ENCODE measurements at places on chromosomes 2 and 18.

DNA sequence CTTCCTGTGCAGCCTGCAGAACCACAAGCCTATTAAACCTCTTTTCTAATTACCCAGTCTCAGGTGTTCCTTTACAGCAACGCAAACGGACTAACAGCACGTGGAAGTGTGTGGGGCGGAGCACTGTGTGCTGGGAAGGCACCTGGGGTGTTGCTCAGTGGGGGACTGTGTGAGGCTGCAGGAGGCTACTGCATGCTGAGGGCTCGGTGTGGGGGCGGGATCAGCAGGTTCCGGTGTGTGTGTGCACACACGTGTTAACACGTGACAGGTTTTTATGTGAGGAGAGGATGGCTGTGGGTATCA lies 58.9 kb downstream of the ANKMY1 start:
- no peak for DNase-seq

DNA sequence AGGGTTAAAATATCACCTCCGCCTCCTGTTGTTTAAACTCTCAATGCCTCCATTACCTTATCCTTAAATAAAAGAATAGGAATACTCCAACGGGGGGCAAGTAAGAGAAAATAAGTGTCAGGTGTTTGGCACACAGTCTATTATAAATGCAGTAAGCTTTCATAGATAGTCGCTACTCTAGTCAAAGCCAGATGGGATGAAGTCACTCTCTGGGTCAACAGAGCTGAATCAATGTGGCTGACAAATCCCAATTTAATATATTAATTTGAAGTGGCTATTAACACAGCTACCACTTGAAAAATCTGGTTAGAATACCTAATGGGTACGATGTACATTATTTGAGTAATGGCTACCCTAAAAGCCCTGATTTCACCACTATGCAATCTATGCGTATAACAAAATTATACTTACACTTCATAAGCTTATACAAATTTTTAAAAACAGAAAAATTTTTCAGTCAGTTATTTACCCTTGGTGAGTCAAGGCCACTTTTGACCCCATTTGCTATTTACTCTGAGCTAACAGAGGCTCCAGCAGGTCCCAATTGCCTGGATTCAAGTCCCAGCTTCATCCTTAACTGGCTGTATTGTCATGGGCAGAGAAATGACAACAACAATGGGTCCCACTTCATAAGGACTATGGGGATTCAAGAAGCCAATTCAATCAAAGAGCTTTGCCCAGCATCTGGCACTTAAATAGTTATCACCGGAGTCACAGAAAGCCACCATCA lies 167.5 kb upstream of the PID1 start:
- peak; percentile 47 for DNase-seq

- no peak for DNase-seq
These were observed 69.9 kb upstream of the FZD5 start for GRCh38 chr2:207839575-207839974.

GRCh38 chr2:79393806-79394484 lies 118.9 kb upstream of the CTNNA2 start:
- DNase-seq, result peak; percentile 84

GRCh38 chr18:56919190-56919589 lies 227.7 kb upstream of the BOD1L2 start:
- no peak for DNase-seq

DNA sequence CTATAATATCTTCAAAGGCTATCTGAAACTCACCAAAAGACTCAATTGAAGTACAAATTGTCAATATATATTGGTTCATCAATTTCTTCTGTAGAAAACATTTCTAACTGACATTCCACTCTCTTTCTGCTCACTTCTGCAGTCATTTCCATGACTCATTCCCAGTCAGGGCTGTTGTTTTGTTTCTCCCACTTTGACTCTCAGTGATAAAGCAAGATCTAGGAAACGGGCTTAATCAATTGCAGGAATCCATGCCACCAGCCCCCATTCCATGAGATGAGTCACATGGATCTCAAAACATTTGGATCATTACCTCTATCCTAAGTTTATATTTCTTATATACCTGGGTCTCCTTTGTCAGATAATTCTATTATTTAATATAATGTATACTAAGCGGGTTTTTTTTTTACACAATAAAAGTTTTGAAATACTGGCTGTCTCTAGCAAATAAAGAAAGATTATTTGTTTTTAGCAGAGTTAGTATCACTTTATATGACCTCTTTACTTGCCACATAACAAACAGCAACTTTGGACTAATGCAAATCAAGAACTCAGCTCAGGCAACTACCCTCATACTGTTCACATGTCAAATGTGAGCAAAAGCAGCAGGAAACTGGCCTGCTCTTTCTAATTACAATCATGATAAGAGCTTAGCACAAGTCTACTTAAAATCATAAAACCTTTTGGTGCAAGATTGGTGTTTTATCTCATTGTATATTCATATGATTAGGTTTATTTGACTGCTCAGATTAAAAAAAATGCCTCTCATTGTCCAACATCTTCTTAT lies 251.1 kb upstream of the PIK3C3 start:
- DNase-seq, result no peak

GRCh38 chr2:95032868-95033603 lies 7.5 kb downstream of the MAL start:
- no peak for DNase-seq

DNA sequence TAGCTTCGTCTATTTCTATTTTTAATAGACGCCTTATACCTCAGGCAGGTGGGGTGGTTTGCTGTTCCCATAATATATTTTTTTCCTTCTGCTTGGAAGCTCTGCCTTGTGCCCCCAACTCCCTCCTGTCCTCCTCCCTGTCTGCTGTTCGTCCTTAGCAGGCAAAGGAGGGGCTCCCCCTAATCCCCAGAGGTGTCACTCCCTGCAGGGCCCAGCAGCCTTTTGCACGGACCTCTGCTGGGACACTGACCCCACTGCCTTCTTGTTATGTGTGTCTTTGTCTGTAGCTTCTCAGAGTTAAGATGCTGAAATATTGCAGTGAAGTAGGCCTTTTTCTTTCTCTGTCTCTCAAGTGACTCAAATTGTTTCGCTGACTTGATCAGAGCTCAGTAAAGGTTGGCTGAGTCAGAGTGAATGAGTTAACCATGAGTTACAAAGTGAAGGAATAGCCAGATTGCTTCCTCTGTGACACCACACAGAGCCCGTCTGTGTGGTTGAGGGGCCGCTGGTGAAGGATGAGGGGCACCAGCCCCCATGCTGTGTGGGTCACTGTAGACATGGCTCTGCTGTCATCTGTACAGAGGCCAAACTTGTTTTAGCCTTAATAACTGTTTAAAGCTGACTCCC lies 47.7 kb downstream of the PRKCE start:
- no peak for DNase-seq

GRCh38 chr2:133097666-133098065 lies 427.7 kb upstream of the LYPD1 start:
- DNase-seq, result no peak

- no peak for DNase-seq
These were observed 8.4 kb upstream of the HNRNPLL start for GRCh38 chr2:38610851-38611801.

GRCh38 chr18:48333563-48333962 lies 75.6 kb downstream of the ZBTB7C start:
- no peak for DNase-seq

GRCh38 chr18:25113566-25113965 lies 238.4 kb downstream of the ZNF521 start:
- DNase-seq, result no peak
